Stimulated activated naive CD8-positive, alpha-beta T cell treated with anti-CD3 and anti-CD28 coated beads, Interleukin-15, Interleukin-2, amounts not matched to agents 100 U/mL and 50 U/mL, for 24 hours (primary cell): ENCODE measurements at places on chromosomes 5 and 9.

DNA sequence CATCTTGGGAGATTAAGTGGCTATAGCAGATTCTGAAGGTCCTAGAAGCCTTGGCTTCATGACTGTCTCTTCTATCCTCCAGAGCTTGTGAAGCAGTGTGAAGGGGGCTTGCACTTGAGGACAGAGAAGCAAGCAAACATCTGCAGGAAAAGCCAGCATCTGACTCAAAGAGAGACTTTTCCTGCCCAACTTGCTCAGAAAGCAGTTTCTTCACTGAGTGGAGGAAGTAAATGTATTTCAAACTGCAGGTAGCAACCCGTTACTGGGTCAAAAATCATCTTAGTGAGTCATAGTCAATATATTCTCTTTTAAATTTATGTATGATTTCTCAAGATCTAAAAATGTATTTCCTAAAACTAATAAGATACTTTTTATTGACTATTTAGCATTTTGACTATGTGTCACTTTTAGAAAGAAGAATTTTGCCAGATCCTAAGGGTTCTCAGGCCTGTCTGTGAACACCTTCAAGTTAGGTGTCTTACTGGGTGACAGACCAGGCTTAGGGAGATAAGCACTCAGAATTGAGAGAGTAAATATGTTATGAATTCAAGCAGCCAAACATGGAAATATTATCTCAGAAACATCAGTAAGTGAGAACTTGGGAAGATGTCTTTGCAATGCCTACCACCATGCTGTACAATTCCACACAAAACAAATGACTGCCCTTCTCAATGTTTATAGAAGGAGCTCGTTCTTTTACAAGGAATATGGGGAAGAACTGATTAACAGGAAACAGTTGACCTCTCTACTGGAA is 72.6 kb upstream of the DMAC1 start:
- DNase-seq, result no peak

- no peak for DNase-seq
Observed at GRCh38 chr5:168315416-168316138, 24.1 kb downstream of the WWC1 start.

DNA sequence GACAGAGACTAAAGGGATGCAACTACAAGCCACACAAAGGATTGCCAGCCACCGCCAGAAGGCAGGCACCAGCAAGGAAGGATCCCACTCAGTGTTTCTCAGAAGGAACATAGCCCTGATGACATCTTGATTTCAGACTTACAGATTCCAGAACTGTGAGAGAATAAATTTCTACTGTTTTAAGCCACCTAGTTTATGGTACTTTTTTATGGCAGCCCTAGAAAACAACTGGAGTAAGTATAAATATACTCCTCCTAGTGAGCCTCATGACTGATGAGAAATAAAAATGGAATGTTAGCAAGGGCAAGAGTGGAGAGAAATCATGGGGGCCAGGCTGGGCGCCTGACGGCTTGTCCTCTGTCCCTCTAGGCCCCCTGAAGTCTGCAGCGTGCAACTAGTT is 307.3 kb downstream of the PIK3R1 start:
- DNase-seq, result no peak

DNA sequence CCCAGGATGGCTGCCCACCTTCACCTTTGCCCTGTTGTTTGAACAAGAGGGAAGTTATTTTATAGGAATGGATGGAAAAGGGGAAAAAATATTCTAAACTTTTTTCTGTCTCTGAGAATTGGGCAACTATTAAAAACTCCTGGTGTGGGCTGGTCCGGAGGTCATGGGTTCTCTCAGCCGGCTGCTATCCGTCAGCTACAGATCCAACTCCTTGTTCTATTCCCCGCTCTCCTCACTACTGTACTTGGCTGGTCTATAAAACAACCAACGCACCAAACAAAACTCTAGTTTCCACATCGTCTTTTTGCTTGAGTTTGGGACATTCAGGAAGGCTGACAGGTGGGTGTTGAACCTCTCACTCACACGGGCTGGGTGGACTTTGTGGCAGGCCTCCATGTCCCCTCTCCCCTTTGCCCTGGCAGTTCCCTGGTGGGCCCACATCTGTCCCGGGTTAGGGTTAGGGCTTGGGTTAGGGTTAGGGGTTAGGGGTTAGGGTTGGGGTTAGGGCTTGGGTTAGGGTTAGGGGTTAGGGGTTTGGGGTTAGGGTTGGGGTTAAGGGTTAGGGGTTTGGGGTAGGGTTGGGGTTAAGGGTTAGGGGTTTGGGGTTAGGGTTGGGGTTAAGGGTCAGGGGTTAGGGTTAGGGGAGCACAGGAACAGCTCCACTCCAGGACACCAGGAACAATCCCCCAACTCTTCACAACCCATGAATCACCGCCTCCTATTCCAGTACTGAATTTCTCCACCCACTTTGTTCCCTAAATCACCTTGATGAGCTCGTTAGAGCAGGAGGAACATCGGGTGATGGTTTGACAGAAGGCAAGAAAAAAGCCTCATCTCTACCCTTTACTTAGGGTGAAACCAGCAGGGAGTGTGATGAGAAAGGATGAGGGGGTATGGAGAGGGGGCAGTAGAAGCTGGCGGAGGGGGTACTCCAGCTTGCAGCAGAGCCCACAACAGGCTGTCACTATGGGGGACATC is 302.1 kb upstream of the IRX4 start:
- no peak for DNase-seq

DNA sequence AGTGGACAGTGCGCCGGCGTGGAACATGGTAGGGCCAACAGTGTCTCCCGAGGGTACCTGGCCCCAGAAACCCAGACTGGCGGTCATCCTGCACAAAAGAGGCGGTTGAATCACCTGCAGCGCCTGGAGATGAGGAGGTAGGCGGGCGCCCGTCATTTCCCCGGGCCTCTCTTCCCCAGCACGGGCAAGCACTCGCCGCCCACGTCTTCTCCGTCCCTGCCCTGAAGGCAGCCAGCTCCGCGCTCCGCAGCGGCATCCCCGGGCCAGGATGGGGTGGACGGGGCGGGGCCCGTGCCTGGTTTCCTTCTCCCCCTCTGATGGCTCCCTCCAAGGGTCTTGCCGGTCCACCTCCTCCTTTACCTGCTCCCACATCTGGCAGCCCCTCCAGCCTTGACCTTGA is 27.1 kb upstream of the N4BP3 start:
- no peak for DNase-seq

GRCh38 chr5:137632716-137633115 is 103.2 kb downstream of the KLHL3 start:
- DNase-seq, result no peak

GRCh38 chr9:134169724-134170401 is 5.5 kb upstream of the RNU6ATAC start:
- DNase-seq, result no peak

DNA sequence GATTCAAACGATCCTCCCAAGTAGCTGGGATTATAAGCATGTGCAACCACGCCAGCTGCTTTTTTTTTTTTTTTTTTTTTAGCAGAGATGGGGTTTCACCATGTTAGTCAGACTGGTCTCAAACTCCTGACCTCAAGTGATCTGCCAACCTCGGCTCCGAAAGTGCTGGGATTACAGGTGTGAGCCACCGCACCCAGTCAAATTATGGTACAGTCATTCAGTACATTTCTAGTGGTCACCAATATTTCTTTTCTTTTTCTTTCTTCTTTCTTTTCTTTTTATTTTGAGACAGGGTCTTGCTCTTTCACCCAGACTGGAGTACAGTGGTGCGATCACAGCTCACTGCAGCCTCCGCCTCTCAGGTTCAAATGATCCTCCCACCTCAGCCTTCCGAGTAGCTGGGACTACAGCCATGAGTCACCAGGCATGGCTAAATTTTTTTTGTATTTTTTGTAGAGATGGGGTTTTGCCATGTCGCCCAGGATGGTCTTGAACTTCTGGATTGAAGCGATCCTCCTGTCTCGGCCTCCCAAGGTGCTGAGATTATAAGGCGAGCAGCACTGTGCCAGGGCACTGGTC is 25.4 kb upstream of the DCP2 start:
- no peak for DNase-seq

GRCh38 chr5:73763300-73764032 is 137.5 kb downstream of the ARHGEF28 start:
- no peak for DNase-seq

DNA sequence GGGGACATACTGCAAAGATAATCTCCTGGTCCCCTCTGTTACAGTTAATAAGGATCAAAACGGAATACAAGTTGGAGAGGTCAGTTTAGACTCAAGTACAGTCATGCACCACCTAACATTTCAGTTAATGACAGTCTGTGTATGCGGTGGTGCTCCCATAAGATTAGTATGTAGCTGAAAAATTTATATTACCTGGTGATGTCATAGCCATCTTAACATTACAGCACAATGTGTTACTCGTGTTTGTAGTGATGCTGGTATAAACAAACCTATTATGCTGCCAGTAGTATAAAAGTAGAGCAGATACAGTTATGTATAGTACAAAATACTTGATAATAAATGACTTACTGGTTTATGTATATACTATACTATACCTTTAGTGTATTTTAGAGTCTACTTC is 207.9 kb downstream of the GDNF start:
- no peak for DNase-seq

- DNase-seq, result no peak
Observed at GRCh38 chr5:37742111-37742510, 97.7 kb downstream of the GDNF start.

DNA sequence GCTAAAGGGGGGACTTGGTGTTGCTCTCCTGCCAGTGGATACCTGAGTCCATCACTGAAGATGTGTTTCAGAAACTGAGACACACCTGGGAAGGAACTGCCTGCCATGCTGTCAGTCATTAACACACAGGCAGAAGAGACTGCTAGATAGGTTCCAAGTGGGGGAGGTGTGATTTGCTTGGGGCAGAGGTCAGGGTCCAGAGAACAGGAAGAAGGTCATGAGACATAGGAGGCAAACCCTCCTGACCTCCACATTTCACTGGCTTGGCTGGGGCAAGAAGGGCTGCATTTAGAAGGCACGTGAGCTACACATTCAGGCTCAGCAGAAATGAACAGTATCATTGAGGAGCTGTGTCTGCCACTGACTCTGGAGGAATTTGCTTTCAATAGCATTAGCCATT is 215.8 kb downstream of the HSPA4 start:
- no peak for DNase-seq

DNA sequence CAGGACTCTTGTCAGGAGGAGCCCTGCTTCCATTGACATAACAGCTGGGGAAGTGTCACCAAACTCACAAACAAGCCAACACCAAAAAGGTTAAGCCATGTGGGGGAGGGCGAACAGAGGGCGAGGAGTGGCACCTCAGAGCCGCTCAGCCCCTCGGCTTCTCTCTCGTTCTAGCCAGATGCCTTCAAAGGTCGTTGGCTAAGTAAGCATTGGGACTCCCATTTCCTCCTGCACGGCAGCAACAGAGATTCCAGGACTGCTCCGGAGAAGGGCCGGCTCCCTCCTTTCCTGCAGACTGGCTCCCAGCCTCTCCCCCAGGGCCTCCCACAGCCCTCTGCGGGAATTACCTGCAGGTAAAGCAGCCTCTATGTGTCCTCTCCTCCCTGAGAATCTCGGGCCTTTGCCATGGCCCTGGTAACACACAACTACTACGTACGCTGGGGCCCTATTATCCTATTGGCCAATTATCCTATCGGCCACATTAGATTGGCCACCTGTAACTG is 52.1 kb upstream of the RNU6ATAC start:
- DNase-seq, result no peak

- no peak for DNase-seq
Observed at GRCh38 chr5:142360051-142360498, 35.3 kb upstream of the SPRY4 start.

GRCh38 chr9:127084076-127085039 is 38.1 kb downstream of the ANGPTL2 start:
- no peak for DNase-seq

- DNase-seq, result no peak
Observed at GRCh38 chr9:91418215-91418610, 5.4 kb downstream of the NFIL3 start.

DNA sequence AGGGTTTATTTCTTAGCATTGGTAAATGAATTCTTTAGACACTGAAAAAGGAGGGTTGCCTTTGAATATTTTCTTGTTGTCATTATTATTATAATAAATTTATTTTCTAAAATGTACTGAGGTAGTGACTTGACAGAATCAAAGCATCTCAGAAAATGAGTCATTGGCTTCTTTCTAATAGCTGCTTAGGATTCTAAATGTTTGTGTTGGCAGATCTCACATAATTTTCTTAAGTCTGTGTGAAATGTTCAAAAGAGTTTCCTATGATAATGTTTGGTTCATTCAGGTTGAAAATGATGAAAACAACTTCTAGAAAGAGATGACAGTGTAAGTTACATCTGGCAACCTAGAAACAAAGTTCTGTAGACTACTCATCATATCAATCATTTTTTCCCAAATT is 69.7 kb downstream of the SH3GL2 start:
- no peak for DNase-seq

GRCh38 chr9:81430727-81431126 is 258.6 kb downstream of the TLE1 start:
- no peak for DNase-seq

- no peak for DNase-seq
Observed at GRCh38 chr5:23996525-23996924, 489.1 kb downstream of the PRDM9 start.

DNA sequence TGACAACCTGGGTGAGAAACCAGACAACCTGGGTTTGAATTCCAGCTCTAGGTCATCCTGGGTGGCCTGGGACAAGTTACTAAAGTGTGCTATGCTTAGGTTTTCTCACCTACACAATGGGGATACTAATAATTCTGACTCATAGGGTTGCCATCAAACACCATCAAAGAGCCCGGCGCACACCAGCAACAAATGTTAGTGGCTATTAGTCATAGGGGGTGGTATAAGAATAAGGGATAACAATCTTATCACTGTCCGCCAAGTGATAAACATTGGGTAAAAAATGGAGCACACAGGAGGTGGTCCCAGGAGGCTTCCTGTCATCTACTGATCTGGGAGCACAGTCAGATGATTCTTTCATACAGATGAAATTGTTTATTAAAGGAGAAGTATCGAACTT is 61.4 kb upstream of the AFAP1L1 start:
- DNase-seq, result no peak

- DNase-seq, result no peak
Observed at GRCh38 chr5:61139094-61139873, 23.0 kb downstream of the SMIM15 start.

DNA sequence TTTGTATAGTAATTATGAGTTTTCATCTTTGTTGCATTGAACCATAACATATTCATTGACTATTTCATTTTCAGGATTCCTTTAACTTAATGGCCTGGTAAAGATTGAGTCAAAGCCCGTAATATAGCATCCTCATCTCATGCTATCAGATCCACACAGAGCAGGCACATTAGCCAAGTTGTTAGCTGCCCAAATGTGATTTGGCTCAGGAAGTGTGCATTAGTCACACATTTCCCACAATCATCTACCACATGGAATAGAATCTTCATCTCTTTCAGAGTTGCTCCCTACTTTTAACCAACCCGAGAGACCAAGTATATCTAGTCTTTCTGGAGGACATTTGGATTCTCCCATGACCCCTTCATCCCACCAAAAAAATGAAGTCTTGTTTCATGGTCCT is 481.0 kb upstream of the PTGER4 start:
- no peak for DNase-seq

- DNase-seq, result no peak
Observed at GRCh38 chr5:62475072-62475471, 62.5 kb downstream of the IPO11 start.

- no peak for DNase-seq
Observed at GRCh38 chr9:123952641-123953495, 22.9 kb upstream of the DENND1A start.
